NCI-H524 treated with DMSO at 0.1 percent for 48 hours (cell line): ENCODE measurements at places on chromosomes 7 and 10.

GRCh38 chr10:47418966-47419365, 34.9 kb upstream of the ZNF488 start:
- DNase-seq = no peak

DNA sequence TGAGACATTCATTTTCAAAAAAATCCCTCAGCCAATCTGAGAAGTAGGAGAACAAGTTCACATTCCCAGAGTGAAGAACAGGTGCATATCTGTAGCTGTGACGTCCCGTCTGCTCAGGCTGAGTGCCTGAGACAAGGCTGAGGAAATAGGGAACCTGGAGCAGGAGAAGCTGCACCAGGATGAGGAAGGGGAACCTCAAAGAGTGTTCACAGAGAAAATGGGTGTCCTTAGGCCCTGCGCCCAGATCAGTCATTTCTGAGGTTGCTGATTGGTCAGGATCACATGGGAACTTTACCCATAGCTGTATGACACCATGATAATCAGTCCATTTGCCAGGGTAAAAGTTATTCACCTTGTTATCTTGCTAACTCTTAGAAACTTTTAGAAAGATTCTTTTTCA, 34.2 kb upstream of the TARP start:
- no peak for DNase-seq

- no peak for DNase-seq
Measured at GRCh38 chr7:475951-476441, 43.6 kb downstream of the PDGFA start.

- no peak for DNase-seq
Measured at GRCh38 chr7:14446829-14447228, 455.7 kb downstream of the DGKB start.

GRCh38 chr7:130966246-130967009, 232.4 kb upstream of the KLF14 start:
- no peak for DNase-seq

DNA sequence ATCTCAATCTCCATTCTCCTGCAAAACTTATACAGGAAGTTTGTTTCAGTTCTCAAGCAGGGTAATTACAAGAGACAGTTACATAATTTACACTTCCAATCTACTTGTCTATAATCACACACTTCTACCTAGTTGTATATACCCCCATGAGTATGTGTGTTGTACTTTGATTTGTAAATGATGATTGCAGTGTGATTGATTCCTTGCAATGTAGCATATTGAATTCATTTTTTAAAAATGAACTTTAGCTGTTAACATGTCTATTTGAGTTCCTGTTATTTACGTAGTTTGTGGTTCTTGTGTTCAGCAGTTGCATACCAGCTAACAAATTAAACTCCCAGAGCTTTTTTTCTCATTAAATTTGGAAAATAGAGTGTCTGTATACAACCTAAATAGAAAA, 102.5 kb upstream of the SAMD8 start:
- DNase-seq = no peak

- no peak for DNase-seq
Measured at GRCh38 chr7:120185940-120186682, 86.9 kb upstream of the KCND2 start.

GRCh38 chr7:85972504-85973141, 671.1 kb upstream of the GRM3 start:
- DNase-seq = no peak

DNA sequence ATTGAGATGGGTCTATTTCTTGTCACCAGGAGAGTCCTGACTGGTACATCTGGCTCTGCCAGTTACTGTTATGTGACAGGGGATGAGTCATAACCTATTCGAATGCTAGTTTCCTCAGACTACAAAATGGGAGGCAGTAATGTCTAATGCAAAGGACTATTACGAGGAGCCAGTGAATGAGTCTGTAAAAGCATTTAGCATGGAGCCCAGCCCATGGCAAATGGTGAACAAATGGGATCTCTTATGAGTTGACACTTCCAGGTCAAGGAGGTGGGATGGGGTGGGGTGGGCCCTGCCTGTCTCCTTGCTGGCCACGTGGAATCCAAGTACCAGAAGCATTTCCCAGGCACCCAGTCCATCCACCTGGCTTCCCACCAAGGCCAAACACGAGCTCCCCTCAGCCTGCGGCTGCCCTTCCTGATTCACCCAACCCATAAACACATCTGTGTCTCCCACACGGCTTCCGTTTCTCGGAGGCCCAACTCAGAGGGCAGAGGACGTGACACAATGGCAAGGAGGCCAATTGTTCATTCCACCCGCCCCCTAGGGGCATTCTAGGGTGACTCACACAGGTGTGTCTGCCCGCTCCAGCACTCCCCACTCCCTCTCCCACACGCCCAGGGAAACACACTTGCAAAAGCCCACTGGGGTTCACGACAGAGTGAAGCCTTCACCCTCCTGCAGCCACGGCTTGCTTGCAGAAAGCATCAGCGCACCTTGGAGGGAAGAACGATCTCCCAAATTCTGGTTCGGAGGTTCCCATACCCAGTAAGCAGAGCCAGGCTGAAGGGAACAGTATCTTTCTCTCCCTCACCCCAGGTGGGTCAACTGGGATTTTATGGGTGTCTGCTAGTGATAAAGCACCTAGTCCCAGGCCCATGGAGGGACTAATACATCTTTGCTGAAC, 109.8 kb downstream of the SH3PXD2A start:
- no peak for DNase-seq

DNA sequence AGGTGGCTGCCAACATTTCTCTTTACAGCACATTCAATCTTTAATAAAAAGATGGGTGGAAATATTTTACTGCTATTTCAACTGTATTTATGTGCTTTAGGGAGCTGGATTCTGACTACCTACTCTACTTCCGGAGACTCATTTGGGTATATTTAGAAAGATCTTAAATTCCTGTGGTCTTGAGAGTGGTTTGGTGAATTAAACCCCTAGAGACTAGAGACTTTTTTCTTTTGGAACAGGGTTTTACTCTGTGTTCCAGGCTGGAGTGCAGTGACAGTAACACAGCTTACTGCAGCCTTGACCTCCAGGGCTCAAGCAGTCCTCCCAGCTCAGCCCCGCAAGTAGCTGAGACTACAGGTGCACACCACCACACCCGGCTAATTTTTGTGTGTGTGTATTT, 79.0 kb upstream of the HABP2 start:
- no peak for DNase-seq

GRCh38 chr10:5645375-5645774, 21.0 kb downstream of the ASB13 start:
- DNase-seq = no peak

DNA sequence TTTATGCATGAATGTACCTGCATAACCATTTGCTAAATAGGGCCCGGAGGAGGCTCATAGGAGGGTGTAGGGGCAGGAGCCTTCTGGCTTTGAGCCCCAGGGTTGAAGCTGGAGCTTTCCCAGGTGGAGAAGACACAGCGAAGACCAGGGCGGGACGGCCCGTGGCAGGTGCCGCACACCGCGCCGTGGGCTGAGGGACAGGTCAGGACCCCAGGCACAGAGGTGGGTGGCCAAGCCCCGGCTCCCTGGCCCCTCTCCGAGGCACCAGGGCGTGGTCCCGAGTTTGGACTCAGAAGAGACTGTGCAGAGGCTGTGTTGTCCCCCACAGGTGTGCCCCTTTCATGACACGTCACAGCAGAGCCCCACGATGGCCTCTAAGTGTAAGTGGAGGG, 56.5 kb downstream of the PWWP2B start:
- no peak for DNase-seq

DNA sequence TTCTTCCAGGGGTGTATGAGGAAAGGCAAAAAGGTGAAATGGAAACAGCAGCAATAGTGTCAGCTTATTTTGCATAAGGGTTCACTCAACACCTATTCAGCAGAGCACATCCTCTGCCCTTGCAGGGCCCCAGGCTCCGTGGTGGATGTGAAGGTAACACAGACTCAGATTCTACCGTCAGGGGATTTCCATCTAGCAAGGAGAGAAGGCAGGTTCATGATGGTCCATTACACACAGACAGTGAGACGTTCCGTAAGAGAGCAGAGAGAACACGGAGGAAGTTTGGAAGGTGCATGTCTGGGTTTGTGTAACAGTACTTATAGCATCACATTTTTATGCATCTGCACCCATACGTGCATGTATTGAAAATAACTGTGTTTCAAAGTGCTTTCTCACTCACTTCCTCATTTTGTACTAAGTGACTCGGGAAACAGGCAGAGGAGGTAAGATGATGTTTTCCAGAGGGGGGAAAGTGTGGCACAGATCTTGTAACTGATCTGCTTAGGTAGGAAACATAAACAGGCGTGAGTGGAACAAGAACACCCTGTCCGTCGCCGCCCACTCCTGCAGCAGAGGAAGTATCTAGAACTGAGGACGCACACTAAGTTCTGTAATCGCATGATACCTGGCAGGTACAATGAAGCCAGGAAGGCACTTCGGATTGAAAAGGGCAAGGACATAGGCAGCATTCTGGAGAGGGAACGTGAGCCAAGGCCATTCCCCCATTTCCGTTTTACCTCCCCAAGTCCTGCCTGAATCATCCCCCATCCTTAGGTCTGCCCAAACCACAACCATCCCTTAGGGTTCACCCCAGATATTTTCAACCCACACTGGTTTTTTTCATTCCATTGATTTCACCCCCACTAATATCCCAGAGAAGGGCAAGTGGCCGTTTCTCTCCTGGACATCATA, 1.0 kb upstream of the ENO4 start:
- DNase-seq = no peak

DNA sequence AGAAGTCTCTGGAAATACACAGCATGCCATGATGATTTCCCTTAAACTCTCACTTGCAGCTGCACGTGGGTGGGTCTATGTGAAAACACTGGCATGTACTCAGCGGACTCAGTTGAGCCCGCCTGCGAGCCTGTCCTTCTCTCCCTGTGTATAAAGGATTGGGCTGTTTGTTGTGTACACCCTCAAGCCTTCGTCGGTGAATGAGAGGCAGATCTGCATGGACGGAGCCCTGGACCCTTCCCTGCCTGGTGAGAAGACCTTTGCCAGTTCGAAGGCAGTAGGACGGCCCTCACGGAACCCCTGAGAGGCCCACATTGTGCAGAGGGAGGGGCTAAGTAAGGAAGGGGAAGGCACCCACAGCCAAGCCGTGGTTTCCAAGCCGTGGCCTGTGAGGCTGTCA, 121.2 kb downstream of the WDFY4 start:
- DNase-seq = no peak

- no peak for DNase-seq
Measured at GRCh38 chr10:132965411-132966057, 23.2 kb upstream of the CFAP46 start.

DNA sequence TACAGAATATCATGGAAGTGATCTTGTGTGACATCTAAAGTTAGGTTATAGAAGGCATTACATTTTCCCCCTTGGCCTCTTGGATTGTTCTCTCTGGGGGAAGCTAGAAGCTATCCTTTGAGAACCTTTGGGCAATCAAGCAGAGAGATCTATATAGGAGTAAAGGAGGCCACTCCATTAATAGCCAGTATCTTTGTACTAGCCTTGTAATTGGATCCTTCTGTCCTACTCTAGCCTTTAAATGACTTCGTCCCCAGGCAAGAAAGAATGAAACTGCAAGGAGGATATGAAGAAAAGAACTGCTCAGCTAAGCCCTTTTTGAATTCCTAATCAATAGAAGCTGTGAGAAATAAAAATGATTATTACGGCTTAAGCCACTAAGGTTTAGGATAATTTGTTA, 230.9 kb downstream of the AGMO start:
- no peak for DNase-seq

GRCh38 chr7:90492250-90492649, 22.8 kb downstream of the PTTG1IP2 start:
- no peak for DNase-seq

DNA sequence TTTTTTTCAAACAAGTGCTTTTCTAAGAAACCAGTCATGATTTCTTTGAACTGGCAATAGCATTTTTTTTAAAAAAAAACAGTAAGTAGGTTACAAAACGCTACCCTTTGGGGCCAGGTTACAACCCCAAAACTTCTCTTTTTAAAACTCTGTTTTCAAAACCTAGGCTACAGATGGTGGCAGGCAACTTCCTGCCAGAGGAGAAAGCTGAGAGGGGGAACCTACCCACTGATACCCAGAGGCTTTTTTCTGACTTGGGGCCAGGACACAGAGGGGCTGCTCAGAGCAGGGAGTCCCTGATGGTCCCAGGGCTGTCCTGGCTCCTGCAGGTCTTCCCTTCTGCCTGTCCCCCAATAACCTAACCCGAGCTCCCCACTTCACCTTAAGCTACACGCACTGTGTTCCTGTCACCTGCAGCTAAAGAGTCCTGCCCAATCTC, 6.9 kb downstream of the STN1 start:
- no peak for DNase-seq

GRCh38 chr10:125120053-125120710, 40.2 kb downstream of the CTBP2 start:
- DNase-seq = no peak

- DNase-seq = no peak
Measured at GRCh38 chr7:138246428-138246827, 170.2 kb downstream of the AKR1D1 start.

DNA sequence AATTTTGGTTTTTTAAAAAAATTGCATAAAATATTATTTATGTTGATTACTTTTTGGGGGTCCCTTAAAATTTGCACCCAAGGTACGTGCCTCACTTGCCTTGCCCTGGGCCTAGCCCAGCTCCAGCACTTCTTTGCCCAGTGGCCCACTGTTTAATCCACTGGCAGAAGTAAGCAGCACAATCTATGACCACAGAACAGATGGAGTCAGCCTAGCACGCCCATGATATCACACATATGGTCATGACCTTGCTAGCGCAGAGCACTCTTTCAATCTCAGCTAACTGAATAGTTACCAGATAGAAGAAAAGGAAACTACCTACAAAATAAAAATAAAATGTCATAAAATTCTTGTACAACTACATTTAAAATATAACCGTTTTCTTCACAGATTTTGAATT, 5.6 kb downstream of the OGA start:
- DNase-seq = no peak
